ENCODE measurements at places on chromosomes 2 and 18. TPM values are rescaled to one million over a fixed set of nuclear protein-coding genes. Genes with fewer than 3 reads are reported as not detected.

Gene TSPYL6
- not detected for total RNA-seq

DNA sequence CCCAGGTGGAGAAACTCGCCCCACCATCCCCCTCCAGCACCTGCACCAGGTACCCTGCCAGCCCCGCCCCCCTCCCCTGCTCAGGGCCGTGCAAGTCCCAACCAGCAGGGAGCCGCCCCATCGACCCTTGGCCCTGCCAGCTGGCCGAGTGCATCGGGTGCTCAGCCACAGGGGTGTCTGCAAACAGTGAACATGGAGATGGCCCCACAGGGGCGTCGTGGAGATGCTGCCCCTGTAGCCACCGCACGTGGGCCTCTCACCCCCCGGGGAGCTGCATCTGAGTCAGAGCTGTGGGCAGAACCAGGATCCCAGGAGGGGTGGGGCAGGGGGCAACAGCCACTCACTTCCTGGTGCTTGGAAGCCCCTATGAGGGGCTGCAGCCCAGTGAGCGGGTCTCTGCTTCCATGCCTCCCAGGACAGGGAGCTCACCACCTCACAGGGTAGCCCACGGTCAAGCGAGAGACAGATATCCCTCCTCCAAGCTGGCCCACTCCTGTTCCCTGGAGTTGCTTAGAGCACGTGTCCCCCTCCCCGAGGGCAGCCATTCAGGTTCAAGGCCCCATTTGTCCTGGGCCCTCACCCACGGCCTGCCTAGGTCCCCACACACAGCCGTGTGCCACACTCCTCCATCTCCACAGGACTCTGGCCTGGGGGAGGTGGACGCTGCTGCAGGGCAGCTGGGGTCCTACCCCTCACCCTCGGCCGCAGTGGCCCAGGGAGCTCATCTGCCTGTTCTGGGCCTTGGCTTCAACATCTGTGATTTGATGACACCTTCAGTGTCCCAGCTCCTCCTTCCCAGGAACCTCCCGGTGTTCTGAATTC, 1.1 kb upstream of the MAB21L4 start:
- peak; percentile 87 for DNase-seq

Gene OR6B2
- total RNA-seq, result not detected

DNA sequence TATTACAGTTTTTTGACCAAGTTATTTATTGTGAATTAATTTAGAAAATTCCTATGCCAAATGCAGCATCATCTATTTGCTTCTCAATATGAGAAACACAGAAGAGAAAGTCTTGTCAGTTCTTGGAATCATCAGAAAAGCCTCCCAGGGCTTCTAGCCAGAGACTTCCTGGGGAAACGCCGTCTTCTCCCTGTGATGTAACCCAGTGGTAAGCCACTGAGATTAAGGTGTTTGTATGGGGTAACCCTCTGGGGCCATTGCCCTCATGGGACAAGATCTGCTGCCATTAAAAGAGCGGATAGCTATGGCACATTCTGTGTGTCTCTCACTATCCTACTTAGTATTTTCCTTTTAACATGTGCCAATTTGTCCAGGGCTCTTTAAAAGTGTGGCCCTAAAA, 28.0 kb downstream of the ANKRD29 start:
- DNase-seq, result no peak

GRCh38 chr2:207619764-207620203, 5.4 kb downstream of the METTL21A start:
- no peak for DNase-seq

Gene CETN1
- total RNA-seq, result not detected

Gene KIAA2012
- 0.30 TPM for total RNA-seq

DNA sequence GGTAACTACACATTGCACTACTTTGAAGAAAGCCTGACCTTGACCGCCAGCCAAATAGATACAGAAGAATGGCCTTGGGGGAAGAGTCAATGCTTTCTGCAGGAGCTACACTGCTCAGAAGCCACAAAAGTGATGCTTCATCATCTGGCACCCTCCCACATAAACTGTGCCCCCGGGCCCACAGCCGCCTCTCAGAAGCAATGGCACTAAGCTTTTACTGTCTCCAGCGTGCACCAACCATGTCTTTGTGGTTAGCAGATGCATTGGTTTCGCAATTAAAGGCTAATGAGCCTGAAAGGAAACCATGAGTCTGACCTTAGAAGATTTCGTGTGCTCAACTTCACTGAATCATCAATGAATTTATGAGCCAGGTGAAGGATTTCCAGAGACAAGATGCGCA, 209.4 kb upstream of the TRIB2 start:
- no peak for DNase-seq

Gene SLC40A1
- total RNA-seq, result 151 TPM

GRCh38 chr2:142819411-142819810, 58.1 kb upstream of the KYNU start:
- no peak for DNase-seq

- DNase-seq, result no peak
Observed at GRCh38 chr2:7108792-7109532, 191.8 kb downstream of the RNF144A start.

DNA sequence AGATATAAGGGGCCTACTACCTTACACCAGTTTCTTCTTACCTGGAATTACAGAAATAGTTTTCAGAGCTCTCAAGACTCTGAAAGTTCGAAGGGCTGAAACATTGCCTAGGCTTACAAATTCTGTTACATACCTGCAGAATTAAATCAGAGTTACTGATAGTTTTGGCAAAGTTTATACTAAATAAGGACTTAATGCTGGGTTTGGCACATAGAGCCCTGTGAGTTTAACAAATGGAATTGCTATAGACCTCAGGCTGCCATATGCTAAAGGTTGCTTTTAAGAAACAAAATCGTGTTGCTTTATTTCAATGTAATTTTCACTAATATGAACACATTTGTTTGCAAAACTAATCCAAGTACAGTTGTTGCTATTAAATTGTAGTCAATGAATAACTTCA, 40.1 kb downstream of the SCN3A start:
- DNase-seq, result no peak

Gene LDLRAD4
- 41.9 TPM for total RNA-seq

Measured in left lobe of liver (tissue), 2 donors.